Left ventricle myocardium inferior (tissue), 1 donor: ENCODE measurements at places on chromosomes 1 and 21.

DNA sequence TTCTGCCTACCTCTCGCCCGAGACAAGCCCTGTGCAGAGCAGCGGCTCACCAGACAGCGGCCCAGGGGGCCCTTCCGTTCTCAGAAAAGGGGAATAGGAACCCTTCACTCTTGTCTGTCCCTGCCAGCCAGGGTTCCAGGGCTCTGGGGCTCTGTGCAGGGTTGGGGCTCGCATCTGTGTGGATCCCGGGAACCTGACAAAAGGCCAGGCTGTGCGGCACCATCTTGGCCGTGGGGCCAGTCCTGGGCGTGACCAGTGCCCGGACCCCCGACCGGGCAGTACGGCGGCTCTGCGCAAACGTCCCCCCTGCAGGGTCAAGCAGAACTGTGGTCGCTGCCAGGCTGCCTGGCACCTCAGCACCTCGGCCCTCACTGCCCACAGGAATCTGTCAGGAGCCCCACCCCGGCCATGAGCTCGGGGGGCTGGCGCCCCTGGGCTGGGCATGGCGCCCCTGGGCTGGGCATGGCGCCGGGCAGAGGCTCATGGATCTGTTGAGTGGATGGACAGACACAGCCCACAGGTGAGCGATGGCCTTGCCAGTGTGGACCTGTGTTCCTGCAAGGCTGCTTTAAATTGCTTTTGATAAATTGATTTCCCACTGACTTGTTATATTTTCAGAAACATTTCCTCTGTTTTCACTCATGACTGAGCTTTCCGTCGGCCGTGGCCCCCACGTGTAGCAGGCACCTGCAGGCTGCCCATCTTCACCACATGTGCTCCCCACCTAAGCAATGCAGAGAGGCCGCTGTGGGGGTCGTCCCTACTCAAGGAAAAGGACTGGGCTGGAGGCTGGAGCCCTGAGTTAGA is 59.0 kb downstream of the SLX9 start:
- no peak for DNase-seq

DNA sequence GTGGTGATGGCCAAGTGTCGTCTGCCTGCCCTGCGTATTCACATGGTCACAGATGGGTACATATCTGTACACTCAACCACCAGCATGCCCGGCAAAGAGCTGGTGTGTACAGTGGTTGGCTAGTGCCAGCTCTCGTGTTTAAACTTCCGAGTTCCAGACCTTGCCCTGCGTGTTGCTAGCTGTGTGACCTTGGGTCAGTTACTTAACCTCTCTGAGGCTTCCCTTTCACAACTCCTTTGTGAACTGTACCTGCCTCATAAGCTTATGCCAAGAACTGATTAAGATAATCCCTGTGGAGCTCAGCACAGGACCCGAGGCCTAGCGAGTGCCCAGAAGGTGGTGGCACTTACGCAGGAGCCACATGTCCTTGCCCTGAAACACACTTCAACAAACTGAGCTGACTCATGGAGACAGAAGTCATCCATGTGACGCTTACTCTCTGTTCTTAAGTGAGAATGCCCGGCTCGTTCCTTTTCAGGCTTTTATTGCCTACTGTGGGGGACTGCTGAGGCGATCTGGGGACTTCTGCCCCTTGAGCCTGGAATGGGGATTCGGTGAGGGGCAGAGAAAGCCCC is 55.4 kb downstream of the ALPL start:
- DNase-seq = no peak

GRCh38 chr1:41997153-41997552 is 78.4 kb upstream of the HIVEP3 start:
- DNase-seq = no peak

- no peak for DNase-seq
These were observed 156.7 kb downstream of the SYT2 start for GRCh38 chr1:202553560-202554038.

GRCh38 chr1:155083865-155084721 is 5.5 kb downstream of the EFNA3 start:
- no peak for DNase-seq

DNA sequence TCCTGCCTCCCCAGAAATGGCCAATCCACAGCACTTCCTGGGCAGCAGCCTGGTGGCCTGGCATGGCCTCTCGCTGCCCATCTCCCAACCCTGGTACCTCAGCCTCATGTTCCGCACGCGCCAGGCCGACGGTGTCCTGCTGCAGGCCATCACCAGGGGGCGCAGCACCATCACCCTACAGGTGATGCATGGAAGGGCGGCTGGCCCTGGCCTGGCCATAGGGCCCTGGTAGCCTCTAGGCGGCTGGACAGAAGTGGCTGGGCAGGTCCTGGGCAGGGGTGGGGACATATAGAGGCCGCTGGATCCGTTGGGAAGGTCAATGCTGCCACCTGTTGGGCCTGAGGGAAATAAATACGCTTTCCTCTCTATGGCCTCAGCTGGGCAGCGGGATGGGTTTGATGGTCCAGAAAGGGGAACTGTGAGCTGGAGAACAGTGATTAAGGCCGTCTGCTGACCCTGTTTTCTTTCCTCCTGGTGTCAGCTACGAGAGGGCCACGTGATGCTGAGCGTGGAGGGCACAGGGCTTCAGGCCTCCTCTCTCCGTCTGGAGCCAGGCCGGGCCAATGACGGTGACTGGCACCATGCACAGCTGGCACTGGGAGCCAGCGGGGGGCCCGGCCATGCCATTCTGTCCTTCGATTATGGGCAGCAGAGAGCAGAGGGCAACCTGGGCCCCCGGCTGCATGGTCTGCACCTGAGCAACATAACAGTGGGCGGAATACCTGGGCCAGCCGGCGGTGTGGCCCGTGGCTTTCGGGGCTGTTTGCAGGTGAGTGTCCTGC is 14.4 kb downstream of the CELSR2 start:
- peak; percentile 75 for DNase-seq

GRCh38 chr1:38917337-38917736 is 24.3 kb downstream of the RHBDL2 start:
- no peak for DNase-seq

- DNase-seq = no peak
These were observed 147.4 kb downstream of the OLFM3 start for GRCh38 chr1:101849356-101849755.

DNA sequence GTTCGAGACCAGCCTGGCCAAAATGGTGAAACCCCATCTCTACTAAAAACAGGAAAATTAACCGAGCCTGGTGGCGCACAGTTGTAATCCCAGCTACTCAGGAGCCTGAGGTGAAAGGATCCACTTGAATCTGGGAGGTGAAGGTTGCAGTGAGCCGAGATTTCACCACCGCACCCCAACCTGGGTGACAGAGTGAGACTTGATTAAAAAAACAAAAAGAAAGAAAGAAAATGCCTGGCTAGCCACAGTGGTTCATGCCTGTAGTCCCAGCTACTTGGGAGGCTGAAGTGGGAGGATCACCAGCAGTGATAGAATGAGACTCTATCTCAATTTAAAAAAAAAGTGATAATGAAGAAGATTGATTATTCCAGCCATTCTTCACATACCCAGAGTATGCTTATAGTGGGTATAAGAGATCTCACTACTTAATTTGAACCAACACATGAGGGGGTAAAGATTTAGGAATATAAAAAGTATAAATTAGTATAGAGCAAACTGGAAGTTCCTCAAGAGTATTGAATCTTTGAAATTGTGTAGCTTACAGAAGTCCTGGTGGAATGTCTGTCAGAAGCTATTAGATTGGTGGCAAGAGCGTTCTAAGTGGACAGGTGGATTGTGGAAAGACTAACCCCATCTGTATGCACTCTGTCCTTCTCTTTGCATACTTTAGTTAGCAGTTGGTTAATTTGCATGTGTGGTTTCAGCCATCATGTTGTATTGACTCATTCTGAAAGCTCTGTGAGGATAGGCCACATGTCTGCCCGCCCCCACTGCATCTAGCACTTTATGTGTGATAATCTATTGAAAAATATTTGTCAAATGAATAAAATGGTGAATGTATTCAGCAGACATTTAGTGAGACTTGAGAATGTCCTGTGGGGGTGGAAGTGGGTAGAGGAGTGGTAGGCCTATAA is 25.0 kb downstream of the RLF start:
- no peak for DNase-seq

DNA sequence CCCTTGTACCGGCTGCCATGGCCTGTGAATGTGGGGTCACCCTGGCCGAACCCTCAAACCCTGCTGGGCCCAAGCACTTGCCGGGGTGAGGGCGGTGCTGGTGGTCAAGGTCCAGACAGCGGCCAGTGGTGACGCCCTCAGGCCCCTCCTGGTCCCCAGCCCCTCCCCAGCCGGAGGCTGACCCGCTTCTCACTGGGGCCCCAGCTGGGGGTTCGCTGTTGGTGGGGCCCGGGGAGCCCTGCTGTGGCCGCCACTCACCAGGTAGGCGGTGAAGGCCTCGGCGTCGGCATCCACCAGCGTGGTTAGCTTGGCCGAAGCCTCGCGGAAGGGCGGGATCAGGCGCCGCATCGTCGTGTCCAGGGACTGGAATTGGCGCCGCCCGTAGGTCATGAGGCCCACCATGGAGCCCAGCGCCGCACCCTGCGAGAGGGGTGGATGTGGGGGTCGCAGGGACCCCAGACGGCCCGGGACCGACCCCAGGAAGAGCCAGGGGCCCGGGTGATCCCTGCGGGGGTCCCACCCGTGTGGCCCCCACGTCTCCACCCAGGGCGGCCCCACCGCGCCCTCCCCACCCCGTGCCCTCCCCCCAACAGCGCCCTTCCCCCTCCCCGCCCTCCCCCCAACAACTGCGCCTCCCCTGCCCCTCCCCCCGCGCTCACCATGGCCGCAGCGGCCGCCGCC is 10.1 kb downstream of the FTCD start:
- DNase-seq = no peak

DNA sequence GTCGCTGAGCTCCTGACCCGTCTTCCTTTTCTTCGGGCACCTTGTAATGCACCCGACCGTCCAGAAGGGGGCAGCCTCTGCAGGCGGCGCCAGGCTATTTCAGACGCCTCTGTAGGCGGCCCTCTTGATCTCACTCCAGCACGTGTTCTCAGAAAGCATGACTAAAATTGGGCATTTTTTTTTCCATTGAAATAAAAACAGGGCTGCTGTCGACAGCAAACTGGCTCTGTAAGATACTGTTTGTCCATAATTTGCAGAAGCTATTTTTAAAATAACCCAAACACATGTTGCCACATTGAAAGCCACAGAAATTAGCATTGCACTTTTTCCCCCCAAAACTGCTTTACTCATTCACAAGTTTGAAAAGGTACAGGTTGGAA is 78.0 kb downstream of the STUM start:
- DNase-seq = peak; percentile 77

GRCh38 chr1:110672001-110672752 is 2.6 kb downstream of the KCNA3 start:
- no peak for DNase-seq

DNA sequence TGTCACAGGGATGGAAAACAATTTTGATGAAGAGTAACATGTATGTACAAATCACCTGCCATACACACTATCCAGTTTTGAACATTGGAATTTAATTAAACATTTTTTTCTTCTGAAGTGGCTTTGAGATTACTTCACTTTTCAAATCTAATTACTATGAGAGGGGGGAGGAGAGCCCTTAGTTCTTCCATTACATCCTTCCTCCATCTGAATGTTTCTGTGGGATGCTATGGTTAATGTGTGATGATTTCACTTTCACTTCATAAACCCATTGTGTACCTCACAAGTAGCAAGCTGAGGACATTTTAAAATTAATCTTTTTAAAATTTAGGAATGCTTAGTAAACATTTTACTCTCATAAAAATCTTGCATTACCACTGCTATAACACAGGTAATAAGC is 156.9 kb downstream of the RUNX1 start:
- no peak for DNase-seq

DNA sequence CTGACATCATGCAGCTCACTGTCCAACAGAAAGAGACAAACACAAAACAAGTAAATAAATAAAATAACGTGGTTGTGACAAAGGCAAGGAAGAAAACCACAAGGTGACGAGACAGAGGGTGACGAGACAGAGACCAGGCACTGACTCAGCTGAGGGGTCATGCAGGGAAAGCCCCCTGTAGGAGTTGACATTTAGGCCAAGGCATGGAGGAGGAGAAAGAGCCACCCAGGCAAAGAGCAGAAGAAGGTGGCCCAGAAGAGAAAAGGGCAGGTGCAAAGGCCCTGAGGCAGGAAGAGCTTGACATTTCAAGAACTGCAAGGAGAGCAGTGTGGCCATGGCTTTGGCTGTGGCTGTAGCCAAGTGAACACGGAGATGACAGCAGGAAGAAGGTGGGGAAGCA is 65.1 kb upstream of the ID3 start:
- no peak for DNase-seq

- no peak for DNase-seq
These were observed 10.5 kb downstream of the PUM1 start for GRCh38 chr1:31054958-31055481.

DNA sequence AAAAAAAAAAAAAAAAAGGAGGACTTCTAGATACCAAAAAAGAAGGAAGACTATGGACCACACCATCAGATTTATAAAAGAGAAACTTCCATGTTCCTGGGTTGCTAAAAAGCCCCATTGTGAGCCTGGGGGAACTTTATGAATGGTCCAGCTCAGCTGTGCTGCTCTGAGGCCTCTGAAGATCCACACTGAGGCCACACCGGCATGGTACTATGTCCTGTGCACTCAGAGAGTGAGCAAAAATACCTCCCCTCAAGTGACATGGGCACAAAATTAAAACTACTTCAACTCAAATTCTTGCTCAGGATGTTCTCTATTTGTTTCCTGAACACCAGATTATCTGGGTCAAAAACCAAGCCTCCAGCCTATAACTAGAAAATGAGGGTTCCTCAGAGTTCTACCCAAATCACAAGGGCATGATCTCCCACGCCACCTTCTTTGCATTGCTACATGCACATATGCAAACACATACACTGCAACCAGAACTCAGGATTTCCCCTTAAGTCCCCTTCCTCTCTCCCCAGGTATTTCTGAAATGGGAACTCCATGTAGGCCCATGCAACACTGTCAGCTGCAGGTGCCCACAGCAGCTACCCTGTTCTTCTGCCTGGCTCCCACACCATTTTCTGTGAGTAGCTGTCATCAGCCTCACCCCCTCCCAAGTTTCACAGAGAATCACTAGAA is 94.4 kb downstream of the SH3GLB1 start:
- DNase-seq = no peak

- DNase-seq = no peak
These were observed 44.4 kb upstream of the CACHD1 start for GRCh38 chr1:64425521-64425920.

- DNase-seq = no peak
These were observed 23.3 kb downstream of the H3-3A start for GRCh38 chr1:226085675-226086285.

GRCh38 chr1:205077158-205077933 is 6.9 kb downstream of the TMEM81 start:
- DNase-seq = no peak

DNA sequence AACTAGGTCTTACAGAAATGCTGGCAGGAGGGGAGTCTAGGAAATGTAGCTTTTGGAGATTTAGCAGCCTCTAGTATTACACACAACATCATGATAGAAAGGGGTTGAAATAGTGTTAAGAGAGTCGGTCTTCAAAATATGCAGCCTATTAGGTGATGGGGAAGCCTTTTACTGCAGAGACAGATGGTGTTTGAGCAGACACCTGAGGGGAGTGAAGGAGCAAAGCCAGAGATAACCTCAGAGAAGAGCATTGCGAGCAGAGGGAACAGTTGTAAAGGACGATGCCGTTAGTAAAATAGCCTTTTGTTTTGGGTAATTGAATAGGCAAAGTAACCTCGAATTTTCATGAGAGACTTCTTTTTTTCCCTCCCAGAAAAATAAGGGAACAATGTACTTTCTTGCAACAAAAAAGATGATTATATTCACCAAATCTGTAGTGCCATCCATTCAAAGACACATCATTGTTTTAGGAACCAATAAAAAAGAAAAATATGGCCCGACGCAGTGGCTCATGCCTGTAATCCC is 66.3 kb upstream of the KIF1B start:
- no peak for DNase-seq
